ENCODE measurements at places on chromosomes 16 and 17.

GRCh38 chr16:66695935-66696668, 441 bp downstream of the CMTM4 start:
- DNase-seq: peak; percentile 40

GRCh38 chr16:80009971-80010659, 409.6 kb upstream of the MAF start:
- no peak for DNase-seq

DNA sequence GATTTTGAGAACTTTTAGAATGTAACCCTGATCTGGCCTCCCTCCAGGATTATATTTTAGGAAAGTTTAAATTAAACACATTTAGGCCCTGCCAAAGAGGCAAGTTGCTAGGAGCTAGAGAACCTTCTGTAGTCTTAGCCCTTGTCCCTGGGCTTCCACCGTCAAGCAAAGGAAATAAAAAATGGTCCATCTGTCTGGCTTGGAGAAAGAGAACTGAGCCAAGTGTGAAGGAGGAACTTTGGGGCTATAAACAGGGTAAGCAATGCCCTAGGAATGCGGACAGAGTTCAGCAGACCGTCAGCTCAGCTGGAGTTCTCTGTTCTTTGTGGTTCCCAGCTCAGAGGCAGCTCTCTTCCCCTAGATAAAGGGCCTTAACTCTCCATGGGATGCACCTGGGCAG, 29.6 kb downstream of the RCVRN start:
- no peak for DNase-seq

DNA sequence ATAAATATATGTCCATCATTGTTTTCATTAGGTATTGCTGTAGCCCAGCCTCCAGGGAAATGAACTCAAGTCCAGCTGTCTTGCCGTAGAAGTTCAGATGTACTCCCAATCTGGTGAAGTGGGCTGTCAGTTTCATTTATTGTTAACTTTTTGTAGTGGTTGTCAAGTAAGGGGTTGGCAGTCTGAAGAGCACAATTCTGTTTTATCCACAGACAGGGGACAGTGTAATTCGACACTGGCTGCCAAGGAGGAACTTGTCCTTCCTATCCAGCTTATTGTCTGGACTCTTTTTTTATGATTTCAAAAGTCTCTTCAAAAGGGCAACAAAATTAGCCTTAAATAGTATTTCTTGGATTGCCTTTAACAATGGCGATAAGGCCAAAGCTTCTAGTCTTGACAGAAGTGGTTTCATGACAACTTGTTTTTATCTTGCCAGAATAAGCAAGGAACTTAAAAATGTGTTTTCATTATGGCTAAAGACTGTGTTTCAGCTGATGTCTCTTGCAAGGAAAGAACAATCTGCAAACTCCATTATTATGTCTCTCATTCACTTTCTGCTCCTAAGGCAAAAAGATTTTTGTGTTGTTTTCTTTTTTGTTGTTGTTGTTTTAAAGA, 73.9 kb upstream of the TANC2 start:
- no peak for DNase-seq

DNA sequence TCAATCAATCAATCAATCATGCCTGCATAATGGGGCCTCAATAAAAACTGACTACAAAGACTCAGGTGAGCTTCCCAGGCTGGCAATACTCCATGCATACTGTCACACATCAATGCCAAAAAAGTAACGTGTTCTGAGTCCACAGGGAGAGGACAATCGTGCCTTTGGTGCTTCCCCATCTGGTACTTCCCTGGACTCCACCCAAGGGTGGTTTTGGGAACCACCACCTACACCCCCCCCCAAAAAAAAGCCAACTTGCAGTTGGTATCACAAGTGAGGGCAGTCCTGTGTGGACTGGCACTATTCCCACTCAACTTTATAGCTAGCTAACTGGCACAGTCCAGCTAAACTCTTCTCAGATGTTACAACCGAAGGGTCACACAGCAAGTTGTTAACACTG, 3.1 kb downstream of the ZDHHC7 start:
- no peak for DNase-seq

GRCh38 chr16:57502048-57502775, 15.9 kb upstream of the DOK4 start:
- DNase-seq: no peak

- DNase-seq: no peak
Observed at GRCh38 chr16:86449446-86450095, 60.8 kb upstream of the FOXF1 start.

DNA sequence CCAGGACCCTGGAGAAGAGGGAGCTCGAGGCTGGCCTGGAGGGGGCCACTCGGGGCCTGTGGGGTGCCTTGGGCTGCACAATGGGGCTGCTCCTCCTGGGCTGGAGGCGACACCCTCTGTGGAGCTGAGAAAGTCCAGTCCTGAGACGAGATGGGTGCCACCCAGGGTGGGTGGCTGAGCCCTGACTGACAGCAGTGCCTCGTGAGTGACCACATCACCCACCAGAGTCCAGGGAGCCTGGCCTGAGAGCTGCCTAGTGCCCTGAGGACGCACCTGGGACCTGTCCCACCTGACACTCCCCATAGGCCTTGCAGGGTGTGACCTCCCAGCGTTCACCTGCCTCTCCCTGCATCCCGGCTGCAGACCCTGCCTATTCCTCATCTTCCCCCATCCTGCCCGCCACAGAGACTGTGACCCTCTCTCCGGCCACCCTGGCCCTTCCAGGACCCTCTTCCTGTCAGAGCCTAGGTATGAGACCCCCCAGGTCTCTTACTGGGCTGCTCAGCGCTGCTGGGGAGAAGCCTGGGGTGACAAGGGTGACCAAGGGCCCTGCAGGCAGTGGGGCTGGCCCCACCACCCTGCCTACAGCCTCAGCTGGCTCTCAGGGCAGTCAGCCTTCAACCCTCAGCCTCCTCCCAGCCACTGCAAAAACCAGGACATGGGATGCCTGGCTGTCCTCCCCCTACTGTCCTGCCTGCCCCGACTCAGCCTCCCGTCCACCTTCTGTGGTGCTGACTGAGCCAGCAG, 41.2 kb downstream of the TNFRSF13B start:
- no peak for DNase-seq

GRCh38 chr16:69566981-69567680, 1.4 kb downstream of the NFAT5 start:
- peak; percentile 19 for DNase-seq

DNA sequence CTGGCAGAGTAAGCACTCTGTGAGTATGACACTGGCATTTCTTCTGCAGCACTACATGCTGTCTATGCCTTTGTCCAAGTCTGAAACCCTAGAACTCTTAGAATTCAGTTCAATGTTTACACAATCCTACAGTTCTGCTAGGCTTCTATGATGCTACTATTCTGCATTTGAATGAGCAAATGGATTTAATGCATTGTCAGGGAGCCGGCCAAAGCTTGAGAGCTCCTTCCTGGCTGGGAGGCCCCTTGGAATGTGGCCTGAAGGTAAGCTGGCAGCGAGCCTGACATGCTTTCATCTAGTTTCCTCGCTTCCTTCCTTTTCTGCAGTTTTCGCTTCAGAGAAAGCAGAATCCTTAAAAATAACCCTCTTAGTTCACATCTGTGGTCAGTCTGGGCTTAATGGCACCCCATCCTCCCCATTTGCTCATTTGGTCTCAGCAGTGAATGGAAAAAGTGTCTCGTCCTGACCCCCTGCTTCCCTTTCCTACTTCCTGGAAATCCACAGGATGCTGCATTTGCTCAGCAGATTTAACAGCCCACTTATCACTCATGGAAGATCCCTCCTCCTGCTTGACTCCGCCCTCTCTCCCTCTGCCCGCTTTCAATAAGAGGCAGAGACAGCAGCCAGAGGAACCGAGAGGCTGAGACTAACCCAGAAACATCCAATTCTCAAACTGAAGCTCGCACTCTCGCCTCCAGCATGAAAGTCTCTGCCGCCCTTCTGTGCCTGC, at the start of gene CCL2:
Gene CCL2, plus strand, starts transcription at position 635 of the 730 bp plus-strand sequence. Its CDS starts 65 bp downstream, at position 700.
- no peak for DNase-seq

GRCh38 chr17:2188971-2189630, 114.5 kb downstream of the SMG6 start:
- DNase-seq: no peak

DNA sequence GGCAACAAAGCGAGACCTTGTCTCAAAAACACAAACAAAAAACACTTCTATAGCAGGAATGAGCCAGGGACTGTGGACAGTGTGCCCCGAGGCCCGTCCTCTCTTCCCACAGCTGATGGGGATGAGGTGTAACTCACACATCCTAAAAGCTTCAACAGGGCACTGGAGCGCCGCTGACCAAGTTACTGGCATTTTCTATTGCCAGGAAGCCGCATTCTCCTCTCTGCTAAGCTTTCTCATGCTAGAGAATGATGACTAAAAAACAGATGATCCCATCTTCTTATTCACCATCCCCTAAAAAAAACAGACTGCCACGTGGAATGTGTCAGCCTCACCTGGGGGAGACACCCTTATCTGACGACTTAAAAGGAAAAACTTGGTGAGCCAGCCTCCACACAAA, 16.3 kb downstream of the CARHSP1 start:
- DNase-seq: no peak

DNA sequence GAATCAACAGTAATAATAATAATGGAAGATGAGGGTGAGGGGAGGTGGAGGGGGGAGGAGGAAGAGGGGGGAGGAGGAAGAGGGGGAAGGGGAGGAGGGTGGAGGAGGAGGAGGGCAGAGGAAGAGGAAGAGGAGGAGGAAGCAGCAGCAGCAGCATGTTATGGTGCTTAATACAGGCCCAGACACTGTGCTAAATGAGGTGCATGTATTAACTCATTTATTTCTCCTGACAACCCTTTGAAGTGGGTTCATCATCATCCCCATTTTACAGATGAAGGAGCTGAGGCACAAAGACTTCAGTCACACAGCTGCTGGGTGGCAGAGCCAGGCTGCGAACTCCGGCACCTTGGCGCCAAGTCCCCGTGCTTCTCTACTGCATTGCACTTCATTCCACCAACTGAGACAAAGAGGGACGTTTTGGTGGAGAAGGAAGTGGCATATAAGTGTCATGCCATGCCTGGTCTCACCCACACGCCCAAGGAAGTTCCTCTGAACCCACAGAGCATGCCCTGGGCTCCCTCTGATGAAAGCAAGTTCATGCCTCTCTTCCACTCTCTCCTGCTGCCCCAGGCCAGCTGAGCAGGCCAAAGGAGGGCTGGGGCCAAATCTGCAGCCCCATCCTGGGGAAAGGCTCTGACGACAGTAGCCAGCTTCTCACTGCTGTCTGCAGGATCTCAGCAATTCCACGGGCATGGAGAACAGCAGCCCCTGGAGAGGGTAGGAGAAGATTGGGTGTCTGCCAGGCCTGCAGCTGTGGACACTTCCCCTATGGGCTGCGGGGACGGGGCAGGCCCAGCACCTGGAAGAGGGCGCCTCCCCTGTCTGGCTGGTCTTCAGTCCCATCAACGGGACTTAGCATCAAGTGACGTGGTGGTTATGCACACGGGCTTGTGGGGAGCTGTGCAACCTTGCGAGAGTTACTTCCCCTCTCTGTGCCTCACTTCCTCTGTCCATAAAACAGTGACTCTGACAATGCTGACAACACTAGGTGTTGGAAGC, 21.8 kb downstream of the XYLT1 start:
- peak; percentile 24 for DNase-seq

- no peak for DNase-seq
Observed at GRCh38 chr16:11972128-11972527, 4.4 kb upstream of the SNX29 start.

GRCh38 chr17:39244600-39245570, 19.1 kb upstream of the STAC2 start:
- DNase-seq: peak; percentile 81

DNA sequence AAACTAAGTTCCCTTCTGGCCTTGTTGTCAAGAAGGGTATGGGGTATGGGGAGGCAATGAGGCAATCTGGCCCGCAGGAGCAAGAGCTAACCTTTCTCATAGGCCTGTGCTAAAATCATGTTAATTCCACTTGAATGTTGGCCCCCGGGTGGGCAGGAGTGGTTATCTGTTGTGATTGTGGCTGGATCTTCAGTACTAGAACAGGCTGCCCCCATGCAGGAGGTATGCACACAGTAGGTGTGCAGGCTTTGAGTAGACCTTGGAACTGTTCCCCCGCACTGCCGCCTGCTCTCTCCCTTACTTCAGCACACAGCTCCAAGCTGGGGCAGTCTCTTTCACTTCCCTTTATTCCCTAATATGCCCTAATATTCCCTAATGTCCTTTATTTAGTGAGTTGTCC, 52.4 kb upstream of the TANGO6 start:
- no peak for DNase-seq

DNA sequence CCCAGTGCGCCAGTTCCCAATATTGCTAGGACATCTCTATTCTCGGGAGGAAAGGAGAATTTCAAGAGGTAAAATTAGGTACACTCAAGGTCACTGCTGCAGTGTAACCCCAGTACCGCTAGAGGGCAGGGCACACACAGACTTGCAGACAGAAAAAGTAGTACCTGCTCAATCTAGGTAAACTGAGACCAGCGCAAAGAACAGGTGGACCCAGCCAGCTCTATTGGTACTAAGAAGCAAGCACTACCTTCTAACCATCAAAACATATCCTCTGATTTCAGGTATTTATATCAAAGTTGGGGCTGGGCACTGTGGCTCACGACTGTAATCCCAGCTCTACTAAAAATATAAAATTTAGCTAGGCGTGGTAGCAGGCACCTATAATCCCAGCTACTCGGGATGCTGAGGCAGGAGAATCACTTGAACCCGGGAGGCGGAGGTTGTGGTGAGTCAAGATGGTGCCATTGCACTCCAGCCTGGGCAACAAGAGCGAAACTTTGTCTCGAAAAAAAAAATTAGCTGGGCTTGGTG, 3.6 kb upstream of the WDR81 start:
- peak; percentile 63 for DNase-seq

- DNase-seq: no peak
Observed at GRCh38 chr16:15855704-15856003, 1.2 kb downstream of the MYH11 start.

GRCh38 chr16:46899443-46900143, 15.4 kb downstream of the GPT2 start:
- DNase-seq: no peak

GRCh38 chr17:6460531-6461161, 16.4 kb downstream of the PIMREG start:
- DNase-seq: no peak

GRCh38 chr16:65538976-65539375, 417.1 kb upstream of the CDH11 start:
- no peak for DNase-seq

GRCh38 chr16:74451951-74452758, 30.9 kb upstream of the CLEC18B start:
- no peak for DNase-seq

- peak; percentile 57 for DNase-seq
Observed at GRCh38 chr17:45270828-45271418, 9.0 kb upstream of the SPATA32 start.

GRCh38 chr16:67101311-67102082, 8.2 kb upstream of the PHAF1 start:
- no peak for DNase-seq
